ENCODE measurements at places on chromosomes 2 and 18.

DNA sequence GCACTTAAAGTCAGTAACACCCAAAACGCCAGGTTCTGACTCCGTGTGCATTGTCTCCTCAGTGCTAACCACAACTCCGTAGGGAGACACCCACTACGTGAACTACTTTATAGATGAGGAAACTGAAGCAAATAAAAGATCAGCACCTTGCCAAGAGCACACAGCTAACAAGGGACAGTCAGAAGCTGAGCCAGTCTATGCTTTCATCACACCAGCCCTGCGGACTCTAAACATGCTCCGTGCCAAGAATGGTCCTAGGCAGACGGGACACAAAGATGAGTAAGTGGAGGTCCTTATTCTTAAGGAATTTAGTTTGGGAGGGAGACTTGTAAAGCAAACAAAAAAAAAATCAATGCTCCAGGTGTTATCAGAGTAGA, 9.6 kb downstream of the MBOAT2 start:
- DNase-seq: no peak

DNA sequence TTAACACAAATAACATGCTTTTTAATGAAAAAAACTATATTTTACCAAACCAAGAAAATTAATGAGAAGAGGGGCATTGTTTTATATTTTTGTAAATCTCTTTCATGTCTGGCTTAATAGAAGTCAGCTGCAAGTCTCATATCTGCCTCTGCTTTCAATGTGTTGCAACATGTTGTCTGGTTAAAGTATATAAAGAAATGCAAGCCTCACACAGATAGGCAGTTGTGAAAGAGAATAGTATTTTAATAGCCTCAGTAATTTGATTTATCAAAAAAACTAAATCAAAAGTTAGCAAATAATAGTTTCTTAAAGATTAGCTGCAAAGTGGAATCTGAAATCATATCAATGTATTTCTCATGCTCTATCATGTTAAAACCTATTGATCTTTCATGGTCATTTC, 52.9 kb upstream of the NCOA1 start:
- no peak for DNase-seq

DNA sequence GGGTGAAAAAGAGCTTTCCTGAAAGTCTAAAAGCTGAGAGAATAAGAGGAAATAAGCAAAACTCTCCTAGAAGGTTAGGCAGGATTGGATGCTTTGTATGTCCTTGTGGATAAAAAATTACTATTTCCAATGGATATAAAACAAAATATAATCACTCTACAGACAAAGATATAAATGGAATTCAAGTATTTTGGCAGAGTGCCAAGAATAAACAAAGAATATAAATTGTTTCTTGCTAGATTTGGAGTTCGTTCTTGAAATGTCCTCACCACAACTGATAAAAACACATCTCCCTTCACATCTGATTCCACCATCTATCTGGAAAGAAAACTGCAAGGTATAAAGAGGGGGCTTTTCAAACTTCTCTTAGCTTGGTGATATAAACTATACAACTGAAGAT, 13.3 kb downstream of the SULT1C3 start:
- no peak for DNase-seq

DNA sequence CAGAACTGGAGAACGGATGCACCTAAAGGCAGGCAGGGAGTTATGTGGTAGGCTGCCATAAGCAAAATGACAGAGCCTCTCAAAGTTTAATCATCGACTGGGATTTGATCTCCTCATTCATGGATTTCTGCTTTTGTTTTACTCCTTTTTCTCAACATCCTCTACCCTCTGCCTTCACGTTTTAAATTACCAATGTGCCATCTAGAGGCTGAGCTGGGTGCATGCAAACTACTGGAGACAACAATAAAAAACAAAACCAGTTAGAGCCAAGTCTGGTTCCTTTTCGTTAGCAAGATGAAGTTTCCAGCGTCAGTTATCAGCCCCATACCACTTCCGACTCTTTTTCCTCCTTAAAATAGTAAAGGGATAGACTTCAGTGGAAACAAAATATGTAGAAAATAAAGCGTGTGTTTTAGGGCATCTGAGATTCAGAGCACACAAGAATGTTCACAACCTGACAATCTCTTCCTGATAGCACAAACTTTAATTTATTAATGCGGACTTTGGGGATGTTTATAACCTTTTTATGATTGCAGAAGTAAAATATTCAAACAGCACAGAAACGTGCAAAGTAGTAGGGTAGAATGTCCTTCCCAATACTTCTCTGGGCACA, 117.0 kb downstream of the LAMA1 start:
- no peak for DNase-seq

DNA sequence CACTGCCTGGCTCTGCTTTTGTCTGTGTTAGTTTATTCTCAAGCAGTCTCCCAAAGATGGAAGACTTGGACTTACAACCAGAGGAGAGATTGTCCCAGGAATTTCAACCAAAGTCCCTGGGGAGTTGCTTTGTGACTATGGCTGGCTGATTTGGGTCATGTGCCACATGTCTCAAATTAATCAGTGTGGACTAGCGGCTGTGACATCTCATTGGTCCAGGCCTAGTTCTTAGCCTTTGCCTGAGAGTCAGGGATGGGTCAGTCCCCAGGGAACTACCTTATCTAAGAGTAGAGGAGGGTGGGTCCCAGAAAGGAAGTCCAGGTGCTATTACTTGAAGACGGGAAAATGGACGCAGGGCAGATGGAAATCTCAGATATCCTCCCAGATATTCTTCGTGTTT, 217.1 kb downstream of the ACKR3 start:
- no peak for DNase-seq

- no peak for DNase-seq
Measured at GRCh38 chr2:224580248-224580647, 4.9 kb downstream of the CUL3 start.

GRCh38 chr2:54546518-54546917, 90.4 kb downstream of the SPTBN1 start:
- no peak for DNase-seq

GRCh38 chr2:216405588-216405987, 6.7 kb upstream of the SMARCAL1 start:
- DNase-seq: no peak

GRCh38 chr2:239294571-239295054, 106.2 kb downstream of the HDAC4 start:
- DNase-seq: no peak

DNA sequence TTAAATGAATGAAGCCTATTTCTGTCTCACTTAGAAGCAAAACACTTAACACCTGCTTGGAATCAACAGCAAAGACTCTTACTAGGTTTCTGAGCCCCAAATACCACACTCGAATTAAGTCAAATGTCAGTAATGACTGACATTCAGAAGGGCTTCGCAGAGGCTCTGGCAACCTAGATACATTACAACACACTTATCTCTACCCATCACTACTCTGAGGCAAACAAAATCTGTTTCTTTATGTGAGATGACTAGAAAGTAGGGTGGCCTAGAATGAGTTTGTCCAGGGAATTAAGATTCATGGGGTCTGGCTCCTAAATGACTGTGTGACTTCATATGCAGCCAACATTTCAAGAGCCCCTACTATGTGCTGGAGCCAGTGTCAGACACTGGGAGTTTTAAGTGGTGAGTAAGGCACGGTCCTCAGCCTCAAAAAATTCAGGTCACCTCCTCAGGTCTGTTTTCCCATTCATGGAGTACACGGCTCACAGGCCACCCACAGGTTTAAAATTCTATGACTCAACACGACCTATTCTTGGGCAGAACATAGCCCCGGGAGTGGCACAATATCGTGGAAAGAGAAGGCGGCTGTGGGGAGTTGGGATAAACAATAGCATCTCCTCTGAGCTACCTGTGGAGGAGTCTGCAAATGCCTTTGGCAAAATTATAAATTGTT, 150.3 kb upstream of the ZFP36L2 start:
- no peak for DNase-seq

GRCh38 chr2:25256488-25256875, 85.2 kb downstream of the DNMT3A start:
- peak; percentile 51 for DNase-seq

GRCh38 chr2:223404616-223405015, 197.5 kb downstream of the SCG2 start:
- no peak for DNase-seq

DNA sequence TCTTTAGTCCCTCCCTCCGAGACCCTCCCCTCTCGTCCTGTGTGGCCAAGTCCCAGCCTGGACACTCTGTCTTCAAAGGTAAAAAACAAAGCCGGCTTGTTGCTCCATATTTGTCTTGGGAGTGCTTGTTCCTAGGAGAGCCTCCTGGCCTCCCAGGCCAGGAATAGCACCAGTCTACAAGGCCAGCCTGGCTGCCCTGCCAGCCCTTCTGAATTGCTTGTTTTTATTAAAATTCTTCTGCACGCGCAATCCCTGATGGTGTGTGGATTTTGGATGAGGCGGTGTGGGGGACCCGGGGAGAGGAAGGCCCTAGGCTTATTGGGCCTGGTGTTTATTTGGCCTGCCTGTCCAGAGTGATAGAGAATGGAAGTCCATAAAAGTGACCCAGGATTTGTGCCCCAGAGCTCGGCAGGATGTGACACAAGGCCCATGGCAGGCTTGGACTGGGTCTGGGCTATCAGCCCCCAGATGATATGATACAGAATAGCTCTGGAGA, 297.3 kb downstream of the CYP26B1 start:
- no peak for DNase-seq

DNA sequence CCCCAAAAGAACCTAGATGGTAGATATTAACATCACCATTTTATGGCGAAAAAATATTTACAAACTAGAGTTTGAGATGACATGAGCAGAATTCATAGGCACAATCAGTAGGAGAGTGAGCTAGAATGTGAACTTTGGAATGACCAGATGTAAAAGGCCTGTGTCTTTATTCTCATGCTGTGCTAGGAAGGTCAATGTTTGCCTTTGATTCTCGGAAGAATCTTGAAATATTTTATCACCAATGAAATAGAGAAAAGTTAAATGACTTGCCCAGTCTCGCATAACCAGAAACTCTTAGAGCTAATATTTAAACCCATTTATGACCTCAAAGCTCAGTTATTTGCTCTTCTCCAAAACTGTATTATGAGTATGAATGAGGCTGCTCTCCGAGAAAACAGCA, 9.2 kb upstream of the REG3G start:
- DNase-seq: no peak

- no peak for DNase-seq
Measured at GRCh38 chr2:177529166-177529565, 136.6 kb downstream of the AGPS start.

- peak; percentile 55 for DNase-seq
Measured at GRCh38 chr2:74037379-74037860, 52.7 kb downstream of the TET3 start.

GRCh38 chr2:3348767-3349166, 28.9 kb downstream of the EIPR1 start:
- DNase-seq: no peak

DNA sequence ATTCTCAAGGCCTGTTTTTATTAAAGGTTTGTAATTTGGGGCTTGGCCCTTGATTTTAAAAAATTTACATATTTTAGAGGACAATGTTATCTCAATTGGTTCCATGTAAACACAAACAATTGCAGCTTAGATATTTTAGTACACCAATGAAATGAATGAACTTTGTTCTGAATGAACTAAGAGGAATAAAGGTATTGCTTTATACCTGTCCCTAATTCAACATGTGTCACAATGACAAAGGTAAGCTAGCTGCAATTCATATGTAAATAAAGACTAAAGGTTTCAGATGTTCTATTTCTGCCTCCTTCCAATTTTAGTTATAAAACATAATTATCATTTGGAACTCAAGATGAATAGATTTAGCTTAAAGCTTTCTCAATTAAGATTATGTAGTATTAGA, 11.4 kb downstream of the HOXD1 start:
- no peak for DNase-seq

DNA sequence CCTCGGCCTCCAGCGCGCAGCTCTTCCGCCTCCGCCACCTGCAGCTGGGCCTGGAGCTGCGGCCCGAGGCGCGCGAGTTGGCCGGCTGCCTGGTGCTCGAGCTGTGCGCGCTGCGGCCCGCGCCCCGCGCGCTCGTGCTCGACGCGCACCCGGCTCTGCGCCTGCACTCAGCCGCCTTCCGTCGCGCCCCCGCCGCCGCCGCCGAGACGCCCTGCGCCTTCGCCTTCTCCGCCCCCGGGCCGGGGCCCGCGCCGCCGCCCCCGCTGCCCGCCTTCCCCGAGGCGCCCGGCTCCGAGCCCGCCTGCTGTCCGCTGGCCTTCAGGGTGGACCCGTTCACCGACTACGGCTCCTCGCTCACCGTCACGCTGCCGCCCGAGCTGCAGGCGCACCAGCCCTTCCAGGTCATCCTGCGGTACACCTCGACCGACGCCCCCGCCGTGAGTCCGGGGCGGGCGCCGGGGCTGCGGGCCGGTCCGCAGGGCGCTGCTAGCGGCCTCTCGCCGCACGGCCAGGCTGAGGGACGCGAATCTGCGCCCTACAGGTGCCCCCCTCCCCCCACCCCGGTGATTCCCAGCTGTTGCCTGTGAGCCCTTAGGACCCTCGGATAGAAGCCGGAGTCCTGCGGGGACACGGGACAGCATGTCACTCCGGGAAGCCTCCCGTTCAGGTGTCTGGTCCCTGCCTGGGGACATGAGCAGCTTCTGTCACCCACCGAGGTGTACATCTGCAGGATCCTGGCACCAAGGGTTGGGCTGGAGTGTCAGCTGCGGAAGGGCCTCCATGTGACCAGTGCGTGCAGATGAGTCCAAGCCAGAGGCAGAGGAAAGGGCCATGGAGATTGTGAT, 616 bp downstream of the RNPEPL1 start:
- DNase-seq: no peak

DNA sequence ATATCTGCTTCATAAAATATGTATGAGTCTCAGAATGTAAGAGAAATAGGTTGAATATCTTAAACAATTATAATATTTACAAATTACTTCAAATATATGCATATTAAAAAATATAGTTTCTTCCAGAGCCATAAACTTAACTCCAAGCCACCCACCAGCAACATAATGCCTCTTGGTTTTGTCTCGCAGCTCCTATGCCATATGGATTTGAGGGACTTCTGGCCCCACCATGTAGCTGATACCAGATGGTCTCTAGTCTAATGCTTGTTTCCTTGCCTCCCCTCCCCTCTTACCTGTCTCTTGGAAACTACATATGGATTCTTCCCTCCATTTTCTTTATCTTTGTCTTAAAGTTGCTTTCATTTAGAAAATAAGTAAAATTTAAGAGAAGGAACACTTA, 114.3 kb downstream of the GCA start:
- DNase-seq: no peak

DNA sequence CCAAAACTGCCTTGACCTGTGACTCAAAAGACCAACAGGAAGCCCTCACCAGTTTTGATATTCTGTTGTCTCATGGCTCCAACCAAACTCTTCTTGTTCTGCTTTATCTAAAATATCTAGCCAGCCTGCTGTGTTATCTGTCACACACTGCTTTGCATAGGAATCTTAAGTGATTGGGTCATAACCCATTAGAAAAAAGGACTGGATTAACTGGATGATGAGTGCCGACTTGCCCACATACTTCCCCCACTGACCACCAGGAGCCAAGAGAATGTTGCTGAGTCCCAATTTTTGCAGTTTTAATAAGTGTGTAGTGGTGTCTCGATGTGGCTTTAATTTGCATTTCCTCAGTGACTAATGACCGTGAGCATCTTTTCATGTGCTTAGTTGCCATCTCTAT, 6.5 kb downstream of the MOGAT1 start:
- DNase-seq: no peak

DNA sequence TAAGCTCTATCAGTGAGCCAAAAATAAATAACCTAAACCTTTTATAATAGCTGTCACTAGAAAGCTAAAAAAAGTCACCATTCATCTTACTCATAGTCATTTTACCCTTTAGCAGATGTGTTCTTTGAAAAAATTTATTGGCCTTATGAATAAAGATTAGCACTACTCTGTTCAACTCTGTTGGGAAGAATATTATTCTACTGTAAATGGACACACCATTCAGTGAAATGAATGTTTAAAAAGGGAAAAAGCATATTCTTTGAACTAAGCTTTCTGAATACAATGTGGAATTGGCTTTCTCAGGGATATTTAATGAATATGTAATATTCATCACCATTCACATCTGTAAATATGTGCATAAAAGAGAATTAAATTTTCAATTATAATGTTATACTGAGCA, 422.0 kb downstream of the CBLN2 start:
- DNase-seq: no peak

All from CMK (cell line).